ENCODE measurements at places on chromosomes 11 and 22. TPM values are rescaled to one million over a fixed set of nuclear protein-coding genes. Genes with fewer than 3 reads are reported as not detected.

DNA sequence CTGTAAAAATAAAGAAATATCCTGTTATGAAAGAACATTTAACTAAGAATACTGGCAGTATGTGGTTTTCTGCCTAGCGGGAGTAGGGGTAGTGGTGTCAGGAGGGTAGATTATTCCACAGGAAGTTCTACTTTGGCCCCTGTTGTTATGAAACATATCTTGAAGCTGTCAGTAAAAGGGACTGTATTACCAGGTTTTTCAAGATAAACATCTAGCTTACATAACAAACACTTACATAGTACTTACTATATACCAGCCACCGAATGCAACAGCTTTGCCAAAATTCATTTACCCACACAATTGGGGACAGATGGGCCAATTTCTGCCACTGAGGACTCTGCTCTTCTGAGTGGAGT, 3.7 kb downstream of the TMEM123 start:
- DNase-seq = no peak

DNA sequence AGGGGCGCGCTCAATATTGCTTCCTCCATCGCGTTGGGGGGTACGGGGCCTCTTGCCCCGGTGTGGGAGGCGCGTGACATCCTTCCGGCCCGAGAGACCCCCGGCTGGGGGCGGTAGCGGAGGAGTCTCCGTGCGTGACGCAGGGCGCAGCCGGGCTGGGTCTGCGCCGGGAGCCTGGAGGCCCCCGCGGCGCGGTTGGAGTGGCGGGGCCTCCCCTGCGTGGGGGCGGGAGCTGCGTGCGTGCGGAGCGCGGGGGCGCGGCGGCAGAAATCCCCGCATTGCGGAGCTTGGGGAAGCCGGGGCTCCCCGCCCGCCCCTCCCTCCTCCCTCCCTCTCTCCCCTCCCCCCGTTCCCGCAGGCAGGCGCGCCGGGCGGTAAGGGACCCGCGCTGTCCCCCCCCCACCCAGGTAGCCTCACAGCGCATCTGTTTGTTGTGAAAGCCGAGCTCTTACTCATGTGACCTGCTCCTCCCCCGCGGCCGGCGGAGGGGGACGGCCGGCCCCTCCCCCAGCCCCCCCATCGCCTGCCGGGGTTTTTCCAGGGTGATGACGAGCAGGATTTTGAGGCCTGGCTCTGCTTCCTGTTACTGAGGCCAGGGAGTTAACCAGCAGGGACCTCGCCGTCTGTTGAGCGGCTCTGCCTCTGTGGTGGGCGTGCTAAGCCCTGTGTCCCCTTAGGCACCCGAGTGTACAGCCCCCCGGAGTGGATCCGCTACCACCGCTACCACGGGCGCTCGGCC, 1.6 kb downstream of the PIM3 start:
- peak; percentile 92 for DNase-seq

DNA sequence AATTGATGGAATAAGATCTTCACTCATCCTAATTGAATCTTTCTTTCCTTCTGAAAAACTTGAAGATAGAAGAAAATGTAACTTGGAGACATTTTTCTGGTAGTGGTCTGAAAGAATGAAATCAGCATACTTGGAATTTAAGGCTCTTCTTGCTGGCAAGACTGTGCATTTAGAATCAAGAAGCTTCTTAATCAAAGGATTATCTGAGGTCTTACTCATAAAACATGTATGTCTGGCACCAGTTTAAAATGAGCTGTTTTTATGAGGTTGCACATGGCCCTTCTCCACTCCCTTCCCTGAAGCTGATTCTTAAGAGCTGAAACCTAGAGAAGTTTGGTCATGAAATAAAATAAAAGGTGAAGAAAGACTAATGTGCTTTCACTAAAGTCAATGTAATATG, 77.3 kb downstream of the ARHGEF12 start:
- no peak for DNase-seq

DNA sequence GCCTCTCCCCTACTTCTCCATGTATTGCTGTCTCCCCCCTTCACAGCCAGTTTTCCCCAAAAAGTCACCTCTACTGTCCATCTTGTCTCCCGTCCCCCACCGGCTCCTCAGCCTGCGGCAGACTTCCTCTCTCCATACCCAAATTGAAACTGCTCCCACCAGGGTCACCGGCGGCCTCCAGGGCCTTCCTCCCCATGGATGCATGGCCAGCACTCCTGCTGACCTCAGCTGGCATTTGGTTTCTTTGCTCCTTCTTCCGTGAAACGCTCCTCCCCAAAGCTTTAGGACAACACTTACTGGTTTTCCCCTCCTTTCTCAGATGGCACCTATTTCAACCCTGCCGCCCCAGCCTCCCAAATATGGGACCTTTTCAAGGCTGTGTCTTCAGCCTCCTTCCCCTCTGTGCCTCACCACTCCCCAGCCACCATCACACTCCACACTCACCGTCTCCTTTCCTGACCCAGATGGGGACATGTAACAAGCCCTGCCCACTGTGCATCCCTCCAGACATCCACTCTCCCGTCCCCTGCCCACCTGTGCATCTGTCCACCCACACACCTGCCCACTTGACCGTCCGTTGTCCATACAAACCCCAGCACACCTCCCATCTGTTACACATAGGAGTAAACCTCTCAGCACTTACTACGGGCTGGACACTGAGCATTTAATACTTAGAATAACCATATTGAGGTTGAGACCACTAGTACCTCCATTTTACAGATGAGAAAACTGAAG, 21.5 kb upstream of the ACR start:
- DNase-seq = no peak

- no peak for DNase-seq
Measured at GRCh38 chr11:85685820-85686459, at the start of gene CCDC89. Gene CCDC89, minus strand, starts transcription at chr11:85686195. Its CDS starts 65 bp downstream, at chr11:85686130.

GRCh38 chr22:44920183-44920582, 89.6 kb downstream of the PHF21B start:
- peak; percentile 13 for DNase-seq

DNA sequence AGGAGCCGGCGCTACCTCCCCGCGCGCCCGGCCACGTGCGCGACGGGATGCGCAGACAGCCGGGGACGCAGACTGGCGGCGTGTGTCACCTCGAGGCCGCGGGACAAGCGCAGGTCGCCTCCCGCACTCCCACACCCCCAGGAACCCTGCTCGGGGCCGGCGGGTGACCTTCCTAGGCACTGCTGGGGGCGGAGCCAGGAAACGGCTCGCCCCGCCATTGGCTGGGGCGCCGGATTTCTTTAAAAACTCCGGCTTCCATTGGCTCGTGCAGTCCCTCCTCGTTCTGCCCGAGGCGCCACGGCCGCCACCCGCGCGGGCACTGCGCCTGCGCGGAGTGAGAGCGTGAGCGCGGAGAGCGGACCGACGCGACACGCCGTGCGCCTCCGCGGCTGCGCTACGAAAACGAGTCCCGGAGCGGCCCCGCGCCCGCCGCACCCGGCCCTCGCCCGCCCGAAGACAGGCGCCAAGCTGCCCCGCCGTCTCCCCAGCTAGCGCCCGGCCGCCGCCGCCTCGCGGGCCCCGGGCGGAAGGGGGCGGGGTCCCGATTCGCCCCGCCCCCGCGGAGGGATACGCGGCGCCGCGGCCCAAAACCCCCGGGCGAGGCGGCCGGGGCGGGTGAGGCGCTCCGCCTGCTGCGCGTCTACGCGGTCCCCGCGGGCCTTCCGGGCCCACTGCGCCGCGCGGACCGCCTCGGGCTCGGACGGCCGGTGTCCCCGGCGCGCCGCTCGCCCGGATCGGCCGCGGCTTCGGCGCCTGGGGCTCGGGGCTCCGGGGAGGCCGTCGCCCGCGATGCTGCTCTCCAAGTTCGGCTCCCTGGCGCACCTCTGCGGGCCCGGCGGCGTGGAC, at the start of gene PIM3:
TSS of gene PIM3 (plus strand) at position 614 of the 846 bp plus-strand sequence. CDS start at position 790, 176 bp downstream.
- peak; percentile 92 for DNase-seq

Gene HYOU1
- 117 TPM for total RNA-seq

Gene NLRP14
- total RNA-seq = 0.21 TPM

Gene SHISA8
- total RNA-seq = 1.1 TPM

Gene GLB1L2
- total RNA-seq = 2.4 TPM

Measured in activated naive CD4-positive, alpha-beta T cell treated with anti-CD3 and anti-CD28 coated beads, Interleukin-2, amount 50 U/mL, for 72 hours (primary cell).